ENCODE measurements at places on chromosomes 1 and 21. TPM values are rescaled to one million over a fixed set of nuclear protein-coding genes. Genes with fewer than 3 reads are reported as not detected.
A peak's percentile ranks its signal among the peaks of the same experiment; 100 is the strongest.

- peak; percentile 20 for DNase-seq
Observed at GRCh38 chr1:48203287-48203900, 19.1 kb upstream of the SLC5A9 start.

GRCh38 chr1:77394166-77394565, 112.3 kb downstream of the AK5 start:
- DNase-seq: no peak

DNA sequence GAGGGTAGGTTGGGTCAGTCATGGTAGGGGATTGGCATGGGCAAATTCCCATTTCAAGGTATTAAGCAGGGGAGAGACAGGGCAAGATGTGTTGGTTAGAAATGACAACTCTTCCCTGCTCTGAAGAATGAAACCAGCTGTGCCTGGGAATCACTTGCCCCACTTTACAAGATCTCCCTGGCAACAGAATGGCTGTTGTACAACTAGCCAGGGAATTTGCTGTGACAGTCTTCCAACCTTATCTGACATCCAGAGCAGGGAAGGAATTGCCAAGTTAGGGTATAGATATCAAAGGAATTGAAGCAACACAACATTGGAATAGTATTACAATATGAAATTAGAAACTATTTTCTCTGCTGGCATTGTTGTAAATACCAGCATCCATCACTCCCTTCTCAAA, 154.7 kb downstream of the CACNA1E start:
- no peak for DNase-seq

DNA sequence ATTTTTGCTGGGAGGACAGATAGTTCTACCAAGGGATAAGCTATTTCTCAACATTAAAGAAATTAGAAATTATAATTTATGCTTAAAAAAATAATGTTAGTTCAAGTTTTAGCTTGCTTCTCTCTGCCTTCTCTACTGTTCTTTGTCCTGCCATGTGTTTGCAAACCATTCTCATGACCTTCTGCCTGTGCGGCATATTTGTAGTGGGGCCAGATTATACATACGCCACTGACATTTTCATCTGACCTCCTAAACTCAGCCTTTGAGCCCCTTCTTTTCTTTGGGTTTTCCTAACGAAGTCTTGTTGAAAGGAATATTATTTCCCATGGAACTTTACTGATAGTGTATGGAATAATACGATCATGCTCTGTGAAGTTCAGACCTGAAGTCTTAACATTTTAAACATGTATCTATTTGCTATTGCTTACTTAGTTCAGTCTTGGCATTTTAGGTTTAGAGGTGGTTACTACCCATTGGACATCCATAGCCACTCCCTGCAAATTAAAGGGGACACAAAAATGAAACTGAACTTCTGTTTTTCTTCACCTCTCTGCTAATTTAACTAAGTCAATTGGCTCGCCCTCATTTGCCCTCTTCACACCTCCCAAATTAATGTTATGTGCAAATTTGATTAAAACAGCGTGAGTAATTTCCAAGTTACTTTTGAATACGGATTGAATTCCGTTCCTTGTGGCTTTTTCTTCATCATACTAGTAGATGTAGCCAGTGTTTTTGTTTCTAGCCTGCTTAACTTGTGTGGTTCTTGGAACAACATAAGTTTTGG, 15.6 kb downstream of the LRRC8D start:
- DNase-seq: no peak

DNA sequence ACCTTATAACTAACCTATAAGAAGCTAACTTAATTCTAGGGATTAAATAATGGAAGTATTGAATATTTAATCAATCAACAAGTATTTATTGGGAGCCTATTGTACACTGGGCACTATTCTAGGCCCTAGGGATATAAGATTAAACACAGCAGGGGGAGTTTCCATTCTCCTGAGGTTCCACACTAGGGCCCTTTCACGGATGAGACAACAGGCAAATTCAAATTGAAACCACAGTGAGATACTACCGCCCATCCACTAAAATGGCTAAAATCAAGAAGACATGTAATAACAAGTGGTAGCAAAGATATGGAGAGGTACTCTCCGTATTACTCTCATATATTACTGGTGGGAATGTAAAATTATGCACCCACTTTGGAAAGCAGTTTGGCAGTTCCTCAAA, 674.4 kb downstream of the KIF26B start:
- no peak for DNase-seq

GRCh38 chr21:35868005-35868868, 192.1 kb downstream of the SETD4 start:
- DNase-seq: no peak

- no peak for DNase-seq
Observed at GRCh38 chr1:155125511-155125945, 2.1 kb upstream of the EFNA1 start.

DNA sequence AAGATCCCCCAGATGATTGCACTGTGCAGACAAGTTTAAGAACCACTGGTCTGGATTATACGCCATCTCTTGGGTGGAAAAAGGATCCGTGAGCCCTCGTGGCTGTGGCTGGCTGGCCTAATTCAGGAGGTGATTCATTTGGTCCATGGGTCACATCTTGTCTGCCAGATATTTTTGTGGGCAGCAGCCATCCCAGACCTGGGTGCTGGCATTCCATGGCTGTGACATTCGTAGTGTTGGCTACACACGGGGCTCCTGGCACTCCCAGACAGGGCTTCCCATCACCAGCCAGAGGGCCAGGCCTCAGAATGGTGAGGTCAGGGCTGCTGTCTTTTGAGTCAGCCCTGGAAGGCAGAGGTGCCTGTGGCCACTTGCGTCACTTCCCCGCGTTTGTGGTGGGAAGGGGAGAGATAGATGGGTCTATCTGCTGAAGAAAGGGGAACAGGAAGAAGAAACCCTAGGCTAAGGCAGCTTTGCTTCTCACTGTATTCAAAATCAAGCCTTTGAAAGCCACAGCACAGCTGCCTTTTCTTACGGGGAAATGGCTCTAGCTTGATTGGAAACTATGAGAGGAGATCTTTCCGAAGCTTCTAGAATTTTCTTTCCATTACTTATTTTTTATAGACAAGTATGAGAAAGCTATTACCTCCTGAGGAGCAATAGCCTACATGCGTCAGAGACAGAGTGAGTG, 32.4 kb downstream of the EIF2D start:
- DNase-seq: peak; percentile 95

The HSF2BP gene
- total RNA-seq: 0.57 TPM
